ENCODE measurements at places on chromosomes 16 and 17.

GRCh38 chr16:75798714-75799113 lies 72.4 kb upstream of the CPHXL start:
- no peak for DNase-seq

GRCh38 chr16:23920899-23921298 lies 85.1 kb downstream of the PRKCB start:
- DNase-seq, result no peak

DNA sequence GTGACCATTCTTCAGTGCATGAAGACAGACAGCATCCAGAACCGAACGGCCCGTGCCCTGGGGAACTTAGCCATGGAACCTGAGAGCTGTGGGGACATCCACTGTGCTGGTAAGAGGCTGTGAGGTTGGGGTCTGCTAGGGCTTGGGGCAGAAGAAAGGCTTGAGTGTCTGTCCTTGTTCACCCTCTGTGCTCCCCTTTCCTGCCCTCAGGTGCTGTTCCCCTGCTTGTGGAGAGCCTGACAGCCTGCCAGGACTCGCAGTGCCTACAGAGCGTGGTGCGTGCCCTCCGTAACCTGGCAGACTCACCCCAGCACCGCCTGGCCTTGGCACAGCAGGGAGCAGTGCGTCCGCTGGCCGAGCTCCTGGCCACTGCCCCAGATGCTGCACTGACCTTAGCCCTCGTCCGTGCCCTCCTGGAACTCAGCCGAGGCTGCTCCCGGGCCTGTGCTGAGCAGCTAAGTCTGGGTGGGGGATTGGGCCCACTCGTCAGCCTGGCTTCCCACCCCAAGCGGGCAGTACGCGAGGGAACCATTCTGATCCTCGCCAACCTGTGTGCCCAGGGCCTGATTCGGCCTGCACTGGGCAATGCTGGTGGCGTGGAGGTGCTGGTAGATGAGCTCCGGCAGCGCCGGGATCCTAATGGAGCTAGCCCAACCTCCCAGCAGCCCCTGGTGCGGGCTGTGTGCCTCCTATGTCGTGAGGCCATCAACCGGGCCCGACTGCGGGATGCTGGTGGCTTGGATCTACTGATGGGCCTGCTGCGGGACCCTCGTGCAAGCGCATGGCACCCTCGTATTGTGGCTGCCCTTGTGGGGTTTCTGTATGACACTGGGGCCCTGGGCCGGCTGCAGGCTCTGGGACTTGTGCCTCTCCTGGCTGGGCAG lies 2.9 kb downstream of the ARMC5 start:
- no peak for DNase-seq

DNA sequence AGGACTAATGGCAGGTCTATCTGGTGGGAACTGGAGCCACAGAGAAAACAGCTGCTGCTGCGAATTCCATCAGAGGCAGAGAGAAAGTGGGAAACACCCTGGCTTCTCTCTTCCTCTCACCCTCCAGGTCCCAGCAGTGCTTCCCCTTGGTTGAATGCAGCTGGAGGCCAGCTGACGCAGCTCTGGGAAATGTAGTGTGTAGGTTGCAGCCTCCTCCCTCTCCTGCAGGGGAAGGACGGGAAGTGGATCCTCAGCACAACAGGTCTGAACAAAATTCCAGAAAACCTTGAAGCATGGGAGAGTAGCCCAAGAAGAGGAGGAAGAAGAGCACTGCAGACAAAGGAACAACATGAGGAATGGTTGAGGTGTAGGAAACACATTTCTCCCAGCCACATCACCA lies 67.8 kb upstream of the MMP2 start:
- no peak for DNase-seq

- DNase-seq, result peak; percentile 31
These were observed 73.5 kb downstream of the GOSR1 start for GRCh38 chr17:30550512-30551273.

DNA sequence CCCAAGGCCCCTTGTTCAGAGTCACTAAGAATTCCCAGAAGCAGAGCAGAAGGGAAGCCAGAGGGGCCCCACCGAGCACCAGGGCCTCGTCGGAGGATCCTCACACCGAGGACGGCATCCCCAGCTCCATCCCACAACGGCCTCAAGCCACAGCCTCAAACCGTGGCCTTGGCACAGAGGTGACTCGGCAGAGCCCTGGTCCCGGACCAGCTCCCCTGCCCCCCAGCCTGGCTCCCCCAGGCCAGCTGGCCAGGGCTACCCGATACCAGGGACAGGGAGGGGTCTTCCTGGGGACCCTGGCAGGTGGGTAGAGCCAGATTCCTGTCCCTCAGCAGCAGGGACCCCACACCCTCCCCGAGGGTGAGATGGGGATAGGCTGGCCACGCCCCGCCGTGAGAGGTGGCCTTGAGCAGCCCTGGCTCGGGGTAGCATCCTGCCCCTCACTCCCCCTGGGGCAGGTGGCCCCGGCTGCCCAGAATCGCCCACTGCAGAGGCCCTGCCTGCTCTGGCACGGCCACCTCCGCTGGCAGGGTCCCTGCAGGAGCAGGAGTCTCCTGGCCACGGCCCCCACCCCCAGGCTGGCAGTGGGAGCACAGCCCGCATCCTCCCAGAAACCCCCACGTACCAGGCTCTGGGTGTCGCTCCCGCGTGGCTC lies 5.6 kb upstream of the PVALEF start:
- no peak for DNase-seq

DNA sequence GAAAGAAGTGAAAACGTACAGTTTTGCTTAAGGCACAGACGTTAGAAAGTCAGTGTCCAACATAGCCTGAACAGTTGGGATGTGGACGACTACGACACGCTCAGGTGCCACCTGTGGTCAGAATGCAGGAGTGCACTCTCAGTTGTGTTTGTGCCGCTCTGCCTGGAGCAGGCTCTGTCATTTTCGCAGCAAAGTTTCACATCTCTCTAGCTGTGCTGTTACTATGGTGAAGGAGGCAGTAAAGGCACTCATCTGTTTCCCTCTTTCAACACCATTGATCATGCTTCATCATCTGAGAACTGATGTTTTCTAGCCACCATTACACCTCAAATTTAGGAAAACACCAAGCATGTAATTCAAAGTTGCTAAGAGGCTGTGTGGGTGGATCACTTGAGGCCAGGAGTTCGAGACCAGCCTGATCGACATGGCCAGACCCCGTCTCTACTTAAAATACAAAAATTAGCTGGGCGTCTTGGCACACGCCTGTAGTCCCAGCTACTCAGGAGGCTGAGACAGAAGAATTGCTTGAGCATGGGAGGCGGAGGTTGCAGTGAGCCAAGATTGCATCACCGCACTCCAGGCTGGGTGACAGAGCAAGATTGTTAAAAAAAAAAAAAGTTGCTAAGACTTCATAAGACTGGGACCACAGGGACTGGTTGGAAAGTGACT lies 44.9 kb upstream of the DNAJA2 start:
- no peak for DNase-seq

DNA sequence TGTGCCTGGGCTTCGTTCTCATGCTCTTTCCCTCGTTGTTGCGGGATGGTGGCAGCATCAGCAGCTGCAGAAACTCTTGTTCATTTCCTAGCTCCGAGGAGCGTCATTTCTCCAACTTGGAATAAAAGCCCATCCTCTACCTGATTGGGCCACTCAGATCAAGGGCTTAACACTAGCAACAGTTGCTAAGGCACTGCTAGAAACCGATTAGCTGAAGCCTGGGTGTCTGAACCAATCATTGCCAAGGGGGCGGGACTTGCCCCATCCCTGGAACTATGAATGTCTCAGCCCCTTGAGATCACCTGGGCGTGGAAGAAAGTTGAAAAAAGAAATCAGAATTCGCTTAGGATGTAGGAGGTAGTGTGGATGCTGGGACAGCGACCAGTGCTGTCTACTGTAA lies 145.3 kb downstream of the FOXL1 start:
- DNase-seq, result no peak

DNA sequence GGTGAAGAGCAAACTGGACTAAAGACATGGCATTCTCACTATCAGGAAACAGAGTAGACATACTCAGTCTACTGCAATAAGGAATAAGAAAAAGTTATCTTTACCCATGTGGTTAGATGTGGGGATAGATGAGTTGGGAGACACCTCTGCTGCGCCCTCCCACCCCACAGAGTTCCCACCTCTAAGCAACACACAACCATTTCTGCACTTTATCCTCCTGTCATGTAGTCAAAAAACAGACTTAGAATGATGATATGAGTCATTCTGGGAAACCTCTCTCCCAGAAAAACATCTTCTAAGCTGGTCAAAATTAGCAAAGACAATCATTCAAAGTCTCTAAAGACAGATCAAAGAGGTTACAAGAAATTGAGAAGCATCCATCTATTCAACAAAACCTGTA lies 94.9 kb downstream of the CACNG1 start:
- no peak for DNase-seq

DNA sequence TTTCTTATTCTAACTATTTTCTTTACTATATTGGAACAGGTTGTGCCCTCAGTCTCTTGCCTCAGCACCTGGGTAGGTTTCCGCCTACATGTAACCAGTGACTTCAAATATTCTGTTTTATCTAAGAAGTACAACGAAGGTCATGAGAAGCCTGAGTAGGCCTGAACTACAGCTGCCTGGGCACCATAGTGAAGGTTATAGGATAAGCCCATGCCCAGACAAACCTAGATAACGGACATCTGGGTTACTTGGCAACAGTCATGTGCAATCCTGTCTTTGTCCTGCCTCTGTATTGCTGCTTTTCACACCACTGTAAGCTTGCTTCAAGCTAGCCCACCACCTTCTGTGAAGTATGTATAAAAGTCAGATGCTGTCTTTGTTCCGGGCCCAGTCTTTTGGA lies 25.4 kb upstream of the ARL4D start:
- DNase-seq, result no peak

DNA sequence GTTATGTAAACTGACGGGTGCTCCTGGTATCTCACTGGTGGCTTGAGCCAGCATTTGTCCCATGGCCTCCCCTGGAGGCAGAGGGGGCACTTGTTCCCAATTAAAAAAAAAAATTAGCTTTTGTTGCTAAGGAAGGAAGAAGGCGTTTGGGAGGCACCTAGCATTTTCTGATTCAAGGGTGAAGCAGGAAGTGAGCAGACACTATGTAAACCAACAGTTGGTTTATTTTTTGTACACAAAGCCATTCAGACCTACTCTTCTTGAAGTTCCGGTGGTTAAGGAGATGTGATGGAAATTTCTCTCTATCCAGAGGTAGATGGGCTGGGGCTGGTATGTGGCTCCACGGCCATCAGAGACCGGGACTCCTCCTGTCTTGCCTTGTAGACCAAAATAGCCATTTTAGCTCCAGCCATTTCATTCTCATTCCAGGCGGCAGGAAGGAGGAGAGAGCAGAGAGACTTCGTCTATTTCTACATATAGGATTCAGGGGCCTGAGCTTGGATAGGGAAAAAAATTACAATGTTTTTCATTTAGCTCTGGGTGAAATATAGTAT lies 103.0 kb downstream of the SNX29 start:
- no peak for DNase-seq
